ENCODE measurements at places on chromosomes 12 and 14.
A peak's percentile ranks its signal among the peaks of the same experiment; 100 is the strongest.

DNA sequence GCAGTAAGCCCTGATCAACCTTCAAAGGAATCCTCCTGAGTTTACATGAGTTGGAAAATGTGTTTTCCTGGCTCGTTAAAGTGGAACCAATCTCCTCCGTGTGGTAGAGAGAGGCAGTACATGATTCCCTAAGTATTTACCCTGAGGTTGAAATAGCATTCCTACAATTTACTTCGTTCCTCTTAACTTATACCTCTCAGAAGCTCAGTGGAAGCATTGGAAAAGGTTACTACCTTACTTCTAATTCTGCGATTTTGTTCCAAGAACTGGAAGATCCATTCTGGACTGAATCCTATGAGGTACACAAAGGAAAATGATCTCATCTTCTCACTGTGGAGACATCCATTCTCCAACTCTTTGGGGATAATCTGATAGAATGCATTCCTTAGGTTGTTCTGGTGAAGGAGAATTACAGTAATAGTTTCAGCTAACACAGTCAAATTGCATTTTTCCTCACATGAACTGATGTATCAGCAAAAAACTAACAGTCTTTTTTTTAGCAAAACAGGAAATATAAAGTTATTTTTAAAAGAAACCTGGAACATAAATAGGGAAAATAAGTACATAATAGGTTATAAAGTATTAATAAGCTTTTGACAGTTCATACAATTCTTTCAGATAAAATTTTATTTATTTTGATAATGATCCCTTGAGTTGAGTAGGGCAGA, 475.6 kb downstream of the PDZRN4 start:
- no peak for DNase-seq

- no peak for DNase-seq
Measured at GRCh38 chr14:98926801-98927200, 345.2 kb downstream of the BCL11B start.

GRCh38 chr12:15770021-15770420, 19.2 kb downstream of the EPS8 start:
- no peak for DNase-seq

GRCh38 chr12:15411842-15412241, 89.5 kb downstream of the PTPRO start:
- DNase-seq = no peak

DNA sequence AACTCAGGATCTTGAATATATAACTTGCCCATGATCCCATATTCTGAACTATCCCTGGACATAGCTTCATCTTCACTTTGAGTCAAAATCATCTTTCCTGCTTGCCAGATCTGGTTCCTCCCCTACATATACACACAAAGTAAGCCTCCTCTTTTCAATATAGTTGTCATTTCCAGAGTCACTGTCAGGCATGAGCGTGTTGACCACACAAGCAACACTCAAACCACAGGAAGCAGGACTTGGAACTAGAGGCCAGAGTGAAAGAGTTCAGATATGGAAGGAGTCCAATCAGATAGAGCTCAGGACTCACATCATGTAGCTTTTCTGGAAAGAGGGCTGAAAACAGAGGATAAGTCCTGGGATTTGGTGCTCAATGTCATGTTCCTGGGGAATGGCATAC, 1140.6 kb downstream of the BCL11B start:
- no peak for DNase-seq

- DNase-seq = no peak
Measured at GRCh38 chr14:49961270-49962222, 68.7 kb downstream of the ARF6 start.

- DNase-seq = peak; percentile 70
Measured at GRCh38 chr14:92397150-92397952, 74.4 kb downstream of the SLC24A4 start.

DNA sequence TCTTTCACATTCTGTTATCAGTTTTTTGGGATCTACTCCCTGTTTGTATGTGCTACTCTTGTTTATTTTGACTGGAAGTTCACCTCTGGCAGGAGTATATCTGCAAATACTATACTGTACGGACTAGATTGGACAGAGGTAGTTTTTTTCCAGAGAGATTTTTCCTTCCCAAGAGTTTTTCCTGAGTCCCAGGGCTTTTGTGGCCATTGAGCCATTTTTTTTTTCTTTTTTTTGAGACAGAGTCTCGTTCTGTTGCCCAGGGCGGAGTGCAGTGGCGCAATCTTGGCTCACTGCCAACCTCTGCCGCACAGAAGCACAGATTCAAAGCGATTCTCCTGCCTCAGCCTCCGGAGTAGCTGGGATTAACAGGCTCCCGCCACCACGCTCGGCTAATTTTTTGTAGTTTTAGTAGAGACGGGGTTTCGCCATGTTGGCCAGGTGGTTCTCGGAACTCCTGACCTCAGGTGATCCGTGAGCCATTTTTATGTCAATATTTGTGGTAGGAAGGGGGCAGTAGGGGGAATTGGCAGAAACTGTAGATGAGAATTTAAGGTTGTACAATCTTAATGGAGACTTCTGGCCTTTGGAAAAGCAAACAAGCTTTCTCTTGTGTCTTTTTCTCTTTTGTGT, 19.4 kb downstream of the KTN1 start:
- peak; percentile 15 for DNase-seq

- no peak for DNase-seq
Measured at GRCh38 chr12:130709971-130710732, 5.9 kb downstream of the RIMBP2 start.

DNA sequence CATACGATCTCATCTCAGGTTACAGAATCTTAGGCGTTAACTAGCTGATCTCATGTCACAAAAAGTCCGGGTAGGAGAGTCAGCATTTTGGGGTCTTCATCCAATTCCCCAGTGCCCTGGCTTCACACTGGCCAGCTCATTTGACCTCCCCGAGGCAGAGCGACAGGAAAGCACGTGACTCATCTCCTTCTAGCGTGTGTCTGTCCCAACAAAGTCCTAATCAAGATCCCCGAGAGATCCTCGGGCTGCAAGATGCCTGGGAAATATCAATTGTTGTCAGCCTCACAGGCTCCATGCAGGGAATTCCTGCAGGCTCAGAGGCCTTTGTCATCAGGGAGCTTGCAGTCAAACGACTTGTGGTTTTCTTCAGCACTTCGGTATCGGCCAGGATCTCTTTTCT, 57.5 kb downstream of the ZNF664 start:
- DNase-seq = no peak

DNA sequence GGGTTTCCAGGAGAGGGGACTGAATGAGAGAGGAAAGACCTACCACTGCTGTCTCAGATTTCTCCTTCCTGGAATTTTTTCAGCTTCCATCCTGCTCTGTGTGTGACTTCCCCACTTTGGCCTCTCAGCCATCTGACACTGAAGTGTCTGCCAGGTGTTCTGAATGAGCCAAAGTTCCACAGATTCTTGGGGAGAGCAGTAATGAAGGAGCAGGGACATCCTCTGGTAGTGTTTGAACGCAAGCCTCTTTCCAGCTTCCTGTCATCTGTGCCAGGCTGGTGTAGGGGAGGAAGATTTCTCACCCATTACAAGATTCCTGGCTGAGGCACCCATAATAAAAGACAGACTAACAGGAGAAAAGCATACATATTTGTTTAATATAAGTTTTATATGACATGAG, 141.7 kb upstream of the NRXN3 start:
- no peak for DNase-seq

GRCh38 chr14:104697317-104697703, 7.9 kb downstream of the INF2 start:
- no peak for DNase-seq

- DNase-seq = peak; percentile 43
Measured at GRCh38 chr14:106518054-106518943, 991.9 kb downstream of the TMEM121 start.

DNA sequence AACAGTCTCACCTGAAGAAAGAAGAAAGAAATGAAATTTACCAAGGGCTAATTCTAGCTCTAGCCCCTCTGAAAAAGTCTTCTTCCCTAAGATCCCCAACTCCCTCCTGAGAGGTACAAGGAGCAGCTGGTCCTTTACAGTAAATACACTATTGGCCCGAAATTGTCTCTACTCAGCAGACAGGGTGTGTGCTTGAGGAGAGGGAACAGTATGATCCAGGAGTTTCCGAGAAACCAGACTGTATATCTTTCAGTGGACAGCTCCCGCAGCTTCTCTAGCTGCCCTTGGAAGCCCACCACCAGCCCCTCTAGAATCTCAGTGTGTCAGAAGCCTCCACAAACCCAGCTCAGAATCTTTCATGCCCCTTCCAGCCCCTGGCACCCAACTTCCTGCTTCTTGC, 8.1 kb downstream of the GPR84 start:
- no peak for DNase-seq

- DNase-seq = no peak
Measured at GRCh38 chr12:79782172-79782900, 91.6 kb upstream of the PAWR start.

DNA sequence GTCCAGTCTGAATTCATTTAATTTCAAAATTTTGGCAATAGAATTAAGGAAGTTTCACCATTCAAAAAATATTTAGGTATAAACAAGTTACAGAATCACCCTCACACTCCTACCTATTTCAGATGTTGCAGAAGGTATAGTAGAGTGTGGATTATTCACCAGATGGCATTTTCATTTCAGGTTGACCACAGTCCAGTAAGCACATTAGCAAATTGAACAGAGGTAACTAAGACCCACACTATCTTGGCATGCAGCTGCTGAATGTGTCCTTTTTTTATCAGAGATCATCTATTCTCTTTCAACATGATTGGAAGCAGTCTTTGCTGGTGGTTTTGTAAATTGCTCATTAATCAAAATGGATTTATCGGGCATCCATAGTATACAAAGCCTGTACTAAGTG, 151.8 kb upstream of the GARIN6 start:
- no peak for DNase-seq

DNA sequence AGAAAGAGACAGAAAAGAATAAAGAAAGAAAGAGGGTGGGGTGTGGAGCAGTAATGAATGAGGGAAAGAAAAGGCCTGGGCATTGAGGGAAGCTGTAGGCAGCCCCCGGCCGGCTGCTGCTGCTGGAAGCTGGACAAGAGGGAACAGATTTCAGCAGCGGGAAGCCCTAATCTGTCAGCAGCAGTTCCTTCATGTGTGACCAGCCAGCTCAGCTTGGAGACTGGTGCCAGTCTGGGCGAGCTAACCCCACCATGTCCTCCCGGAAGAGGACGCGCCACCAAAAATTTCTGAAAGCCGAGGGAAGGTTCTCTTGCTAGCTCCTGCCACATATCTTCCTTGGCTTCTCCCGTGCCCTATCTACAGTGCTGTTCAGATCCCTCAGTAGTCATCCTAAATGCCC, 236.8 kb downstream of the GRIN2B start:
- DNase-seq = no peak

Data from CD14-positive monocyte (primary cell).